ENCODE measurements at places on chromosomes 7 and 10.

- no peak for DNase-seq
These were observed 35.3 kb upstream of the KCNIP2 start for GRCh38 chr10:101878869-101879268.

DNA sequence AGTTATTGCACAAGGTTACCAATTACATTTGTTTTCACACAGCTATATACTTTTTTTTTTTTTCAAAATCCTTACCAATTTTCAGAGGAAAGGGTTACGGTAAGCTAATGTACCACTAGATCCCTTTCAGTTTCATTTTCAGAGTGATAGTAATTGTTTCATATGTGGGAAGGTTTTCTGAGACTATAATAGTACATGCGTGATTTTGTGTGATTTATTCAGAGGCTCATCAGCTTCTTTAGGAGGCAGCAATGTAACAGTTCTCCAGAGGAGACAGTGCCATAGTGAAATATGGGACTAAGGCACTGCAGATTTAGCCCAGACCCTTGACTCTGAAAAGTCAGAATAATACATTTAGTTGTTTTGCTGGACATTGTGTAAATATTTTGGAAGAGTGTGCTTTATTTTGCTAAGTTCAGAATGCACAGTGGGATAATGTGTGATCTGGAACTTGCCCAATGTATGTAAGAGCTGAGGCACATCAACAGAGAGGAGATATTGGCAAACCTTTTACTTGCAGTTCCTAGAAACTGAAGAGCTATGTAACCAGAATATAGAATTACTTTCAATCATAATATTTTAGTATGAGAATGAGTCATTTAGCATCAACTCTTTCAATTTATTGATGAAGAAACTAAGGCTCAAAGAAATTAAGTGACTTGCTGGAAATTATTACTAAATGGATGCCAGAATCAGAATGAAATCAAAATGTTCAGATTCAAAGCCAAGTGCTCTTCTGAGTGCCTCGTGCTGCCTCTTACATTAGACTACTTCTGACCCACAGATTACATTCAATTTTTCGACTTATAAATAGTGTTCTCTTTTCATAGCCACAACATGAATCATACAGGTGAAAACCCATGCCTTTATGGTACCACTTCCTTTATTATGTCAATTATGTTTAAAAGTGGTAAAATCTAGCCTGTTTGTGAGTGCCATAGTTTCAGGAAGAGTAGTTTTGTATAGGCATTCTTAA lies 207.7 kb upstream of the TEX47 start:
- no peak for DNase-seq

DNA sequence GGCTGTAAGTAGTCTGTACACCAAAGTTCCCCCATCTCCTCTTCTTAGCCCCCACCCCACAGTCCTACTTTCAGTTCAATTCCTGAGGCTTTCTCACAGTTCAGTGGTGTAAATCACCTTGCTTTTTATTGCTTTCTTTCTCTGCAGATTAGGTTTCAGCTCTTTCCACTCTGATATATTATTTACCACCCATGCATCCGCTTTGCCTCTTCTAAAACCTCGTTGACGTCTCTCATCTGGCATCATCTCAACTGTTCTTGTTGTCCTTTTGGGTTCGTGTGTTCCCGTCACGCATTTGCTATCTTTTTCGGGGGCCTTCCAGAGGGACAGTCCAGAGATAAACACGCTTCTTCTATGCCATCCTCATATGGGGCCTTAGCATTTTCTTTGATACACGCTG lies 597.9 kb upstream of the DPP6 start:
- DNase-seq, result no peak

DNA sequence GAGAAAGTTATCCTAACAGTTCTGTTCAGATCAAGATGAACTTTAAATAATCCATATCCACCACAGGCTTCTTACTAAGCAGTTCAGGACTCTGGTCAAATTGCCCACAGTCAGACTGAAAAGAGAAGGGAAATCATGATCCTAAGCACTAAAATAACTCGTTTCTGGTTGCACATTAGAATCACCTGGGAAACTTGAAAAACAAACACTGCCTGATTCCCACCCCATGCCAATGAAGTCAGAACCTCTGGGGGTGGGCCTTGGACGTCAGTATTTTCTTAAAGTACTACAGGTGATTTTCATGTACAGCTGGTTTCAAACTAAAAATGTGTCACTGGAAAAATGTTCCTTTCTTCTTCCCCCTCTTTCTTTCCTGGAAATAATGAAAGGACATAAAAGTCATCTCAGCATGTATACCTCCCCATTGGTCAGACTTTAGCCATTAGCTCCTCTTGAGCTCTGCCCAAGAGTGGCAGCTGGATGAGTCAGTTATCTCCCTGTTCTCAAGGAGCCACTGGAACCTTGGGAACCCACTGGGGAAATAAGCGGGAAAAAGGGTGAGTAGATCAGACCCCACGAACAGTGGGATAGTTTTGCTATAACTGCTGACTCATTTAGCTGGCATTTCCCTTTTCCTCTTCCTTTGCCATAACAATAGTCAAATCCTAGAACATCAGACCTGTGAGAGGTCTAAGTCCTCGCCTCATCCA lies 75.3 kb upstream of the IL6 start:
- peak; percentile 71 for DNase-seq

DNA sequence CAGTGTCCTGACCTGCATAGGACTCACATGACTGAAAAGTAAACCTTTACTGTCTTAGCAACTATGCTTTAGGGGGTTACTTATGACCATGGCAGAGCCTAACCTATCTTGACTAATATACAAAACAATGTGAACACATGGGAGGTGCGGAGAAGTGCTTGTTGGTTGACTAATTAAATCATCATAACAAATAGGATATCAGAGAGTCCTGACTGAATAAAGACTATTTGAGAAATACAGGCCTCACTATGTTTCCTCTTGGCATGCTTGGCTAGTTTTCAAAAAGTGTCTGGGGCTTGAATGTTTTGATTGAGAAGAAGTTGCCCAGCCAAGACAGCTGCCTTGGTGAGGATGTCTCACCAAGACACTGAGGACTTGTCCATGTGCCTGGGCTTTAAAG lies 104.4 kb upstream of the PHYHIPL start:
- no peak for DNase-seq
